ENCODE measurements at places on chromosomes 2 and 18.

DNA sequence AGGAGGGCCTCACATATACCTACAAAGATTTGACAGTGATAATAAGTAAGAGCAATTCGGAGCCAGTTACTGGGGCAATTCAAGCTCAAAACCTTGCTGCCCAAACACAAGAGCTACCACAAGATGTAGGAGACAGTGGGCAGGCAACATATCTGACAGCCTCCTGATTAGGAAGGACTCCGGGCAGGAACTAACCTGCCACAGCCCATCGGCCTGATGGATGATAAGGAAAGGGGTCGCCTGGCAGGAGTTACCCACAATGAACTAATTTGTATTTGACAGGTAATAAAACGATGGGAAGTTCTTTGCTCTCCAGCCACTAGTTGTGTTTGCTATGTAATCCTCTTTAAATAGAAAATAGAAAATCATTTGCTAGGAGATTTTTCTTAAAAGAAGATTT lies 100.2 kb downstream of the ARHGAP15 start:
- DNase-seq: no peak

DNA sequence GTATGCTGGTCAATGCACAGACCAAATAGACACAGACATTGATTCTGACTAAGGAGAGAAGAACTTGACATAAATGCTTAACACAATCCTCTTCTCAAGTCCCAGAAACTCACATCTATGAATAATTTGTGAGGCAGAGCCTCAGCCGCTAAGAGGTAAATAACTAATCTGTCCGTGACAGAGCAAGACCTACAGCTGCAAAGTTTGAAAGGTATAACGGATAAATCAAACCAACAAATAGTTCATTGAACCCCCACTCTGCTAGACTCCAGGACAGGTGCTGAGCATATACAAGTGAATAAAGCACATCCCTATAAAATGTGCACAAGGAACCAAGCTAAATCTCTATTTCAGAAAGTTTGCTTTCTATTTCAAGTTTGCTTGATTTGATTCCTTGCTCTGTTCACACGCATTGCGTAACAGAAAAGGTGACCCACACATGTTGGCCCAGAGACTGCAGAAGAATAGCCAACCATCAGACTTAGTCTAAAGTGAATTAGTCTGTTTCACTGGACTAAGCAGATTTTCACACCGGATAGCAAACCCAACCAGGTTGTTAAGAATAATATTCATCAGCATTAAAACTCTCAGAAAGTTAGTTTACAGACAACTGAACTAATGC lies 51.7 kb downstream of the NCKAP5 start:
- DNase-seq: no peak

GRCh38 chr2:118881490-118882129 lies 34.2 kb upstream of the EN1 start:
- peak; percentile 67 for DNase-seq

DNA sequence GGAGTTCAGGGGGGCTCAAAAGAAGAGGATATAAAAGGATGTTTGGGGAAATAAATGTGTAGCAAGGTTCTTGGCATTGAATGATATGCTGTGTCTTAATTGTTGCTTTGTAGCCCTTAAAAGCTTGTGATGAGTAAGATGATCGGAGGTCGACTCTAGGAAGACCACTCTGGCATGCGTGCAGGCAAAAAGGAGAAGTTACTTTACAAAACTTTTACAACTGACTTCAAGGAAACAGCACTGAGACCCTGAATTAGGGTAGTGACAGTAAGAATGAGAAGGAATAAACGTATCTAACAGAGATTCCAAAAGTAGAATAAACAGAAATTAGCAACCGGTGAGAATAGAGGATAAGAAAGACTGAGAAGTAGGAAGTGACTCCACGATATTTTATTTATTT lies 228.7 kb upstream of the TANK start:
- DNase-seq: no peak

- DNase-seq: no peak
Observed at GRCh38 chr2:144217853-144218633, 301.9 kb downstream of the ZEB2 start.

GRCh38 chr2:15313657-15314056 lies 247.5 kb downstream of the NBAS start:
- DNase-seq: no peak

DNA sequence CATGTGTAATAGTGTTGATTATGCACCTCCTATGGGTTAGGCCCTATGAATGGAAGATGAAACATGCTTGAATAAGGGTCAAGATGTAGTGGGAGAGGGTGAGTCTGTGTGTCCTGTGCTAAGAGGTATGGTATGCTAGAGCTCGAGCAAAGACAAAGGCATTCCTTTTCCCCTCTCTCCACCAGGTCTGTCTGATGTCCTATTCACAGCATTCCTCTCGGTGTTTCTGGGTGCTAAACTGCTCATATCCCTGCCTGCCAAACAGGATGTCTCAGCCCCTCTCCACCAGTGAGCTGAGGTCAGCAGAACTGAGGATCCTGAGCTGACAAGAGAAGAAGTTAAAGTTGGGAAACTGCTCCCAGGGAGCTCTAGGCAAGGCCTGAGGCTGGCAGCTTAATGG lies 344.9 kb downstream of the TSN start:
- no peak for DNase-seq

- no peak for DNase-seq
Observed at GRCh38 chr2:132542953-132543569, 126.5 kb downstream of the GPR39 start.

- DNase-seq: no peak
Observed at GRCh38 chr18:59866551-59867269, 33.1 kb upstream of the PMAIP1 start.

- no peak for DNase-seq
Observed at GRCh38 chr2:25218100-25218499, 49.7 kb upstream of the POMC start.

- no peak for DNase-seq
Observed at GRCh38 chr2:105887256-105887655, 142.5 kb downstream of the NCK2 start.

DNA sequence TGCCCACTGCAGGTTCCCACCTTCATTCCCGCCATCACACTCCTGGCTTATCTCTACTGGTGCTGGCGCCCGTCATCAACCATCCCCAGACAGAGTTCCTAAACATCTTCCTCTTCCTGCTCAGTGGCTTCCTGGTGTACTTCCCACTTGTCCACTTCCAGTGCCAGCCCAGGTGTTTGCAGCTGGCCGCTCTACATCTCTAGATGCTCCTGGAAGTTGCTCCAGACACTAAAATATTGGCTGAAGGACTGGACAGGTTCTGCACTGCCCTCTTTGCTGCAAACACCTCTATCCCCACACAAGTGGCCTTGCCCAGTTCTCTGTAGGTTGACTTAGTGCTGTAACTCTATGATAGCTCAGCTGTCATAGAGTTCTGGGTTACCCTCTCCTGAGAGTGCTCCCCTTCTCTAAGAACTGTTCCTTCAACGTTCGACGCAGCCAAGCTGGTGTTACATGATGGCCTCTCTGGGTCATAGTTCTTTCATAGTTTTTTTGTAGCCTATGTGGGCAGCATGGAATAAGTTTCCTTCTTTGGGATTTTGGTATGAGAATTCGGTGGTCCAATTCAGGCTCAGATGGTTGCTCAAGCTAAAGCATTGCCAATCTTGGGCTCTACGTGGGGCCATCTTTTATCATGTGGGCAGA lies 45.8 kb upstream of the PUM2 start:
- no peak for DNase-seq

GRCh38 chr2:162293122-162293786 lies 25.2 kb downstream of the IFIH1 start:
- no peak for DNase-seq

DNA sequence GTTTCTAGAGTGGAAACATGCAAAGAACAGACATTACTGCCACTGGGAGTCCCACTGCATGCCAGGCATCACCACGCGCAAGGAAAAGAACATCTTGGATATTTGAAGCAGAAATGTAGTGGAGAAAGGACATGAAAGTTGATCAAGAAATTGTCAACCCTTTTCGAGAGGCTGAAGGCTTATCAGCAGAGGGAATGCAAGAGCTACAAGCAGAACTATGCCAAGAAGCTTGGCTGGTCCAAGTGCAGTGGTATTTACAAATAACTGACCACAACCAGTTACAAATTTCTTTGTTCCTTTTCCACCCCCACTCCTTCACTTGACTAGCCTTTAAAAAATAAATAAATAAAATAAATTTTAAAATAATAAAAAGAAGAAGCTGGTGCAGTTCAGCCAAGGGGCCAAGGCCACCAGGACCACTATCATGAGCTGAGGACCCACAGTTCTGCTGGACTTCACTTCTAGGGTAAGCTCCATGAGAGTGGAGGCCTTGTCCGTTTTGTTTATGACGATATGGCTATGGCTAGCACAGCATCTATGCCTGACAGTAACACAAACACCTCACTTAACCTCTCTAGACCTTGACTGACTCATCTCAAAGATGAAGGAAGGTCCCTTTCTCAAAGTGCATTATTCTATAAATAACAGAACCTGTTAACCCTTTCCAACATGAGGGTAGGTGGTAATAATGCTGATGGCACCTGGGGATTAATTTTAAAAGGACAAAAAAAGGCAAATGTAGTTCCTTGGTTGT lies 20.9 kb downstream of the MARCHF4 start:
- DNase-seq: no peak

GRCh38 chr2:46978723-46979122 lies 63.1 kb upstream of the MCFD2 start:
- DNase-seq: peak; percentile 53

DNA sequence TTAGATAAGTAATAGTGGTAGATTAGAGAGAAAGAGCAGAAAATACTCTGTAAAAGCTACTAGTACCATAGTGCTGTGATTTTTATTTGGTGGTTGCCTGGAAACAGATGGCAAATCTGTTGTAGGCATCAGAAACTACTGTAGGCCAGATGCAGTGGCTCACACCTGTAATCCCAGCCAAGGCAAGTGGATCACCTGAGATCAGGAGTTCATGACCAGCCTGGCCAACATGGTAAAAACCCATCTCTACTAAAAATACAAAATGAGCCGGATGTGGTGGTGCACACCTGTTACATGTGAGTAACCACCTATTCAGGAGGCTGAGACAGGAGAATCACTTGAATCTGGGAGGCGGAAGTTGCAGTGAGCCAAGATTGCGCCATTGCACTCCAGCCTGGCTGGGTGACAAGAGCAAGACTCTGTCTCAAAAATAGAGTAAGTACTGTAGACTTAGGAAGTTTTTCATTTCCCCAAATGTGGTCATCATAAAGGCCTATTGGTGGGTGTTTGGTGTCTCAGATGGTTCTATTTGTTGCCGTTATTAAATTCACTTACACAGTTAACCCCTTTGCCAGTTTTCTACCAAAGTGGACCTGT lies 79.6 kb downstream of the SPTBN1 start:
- no peak for DNase-seq

DNA sequence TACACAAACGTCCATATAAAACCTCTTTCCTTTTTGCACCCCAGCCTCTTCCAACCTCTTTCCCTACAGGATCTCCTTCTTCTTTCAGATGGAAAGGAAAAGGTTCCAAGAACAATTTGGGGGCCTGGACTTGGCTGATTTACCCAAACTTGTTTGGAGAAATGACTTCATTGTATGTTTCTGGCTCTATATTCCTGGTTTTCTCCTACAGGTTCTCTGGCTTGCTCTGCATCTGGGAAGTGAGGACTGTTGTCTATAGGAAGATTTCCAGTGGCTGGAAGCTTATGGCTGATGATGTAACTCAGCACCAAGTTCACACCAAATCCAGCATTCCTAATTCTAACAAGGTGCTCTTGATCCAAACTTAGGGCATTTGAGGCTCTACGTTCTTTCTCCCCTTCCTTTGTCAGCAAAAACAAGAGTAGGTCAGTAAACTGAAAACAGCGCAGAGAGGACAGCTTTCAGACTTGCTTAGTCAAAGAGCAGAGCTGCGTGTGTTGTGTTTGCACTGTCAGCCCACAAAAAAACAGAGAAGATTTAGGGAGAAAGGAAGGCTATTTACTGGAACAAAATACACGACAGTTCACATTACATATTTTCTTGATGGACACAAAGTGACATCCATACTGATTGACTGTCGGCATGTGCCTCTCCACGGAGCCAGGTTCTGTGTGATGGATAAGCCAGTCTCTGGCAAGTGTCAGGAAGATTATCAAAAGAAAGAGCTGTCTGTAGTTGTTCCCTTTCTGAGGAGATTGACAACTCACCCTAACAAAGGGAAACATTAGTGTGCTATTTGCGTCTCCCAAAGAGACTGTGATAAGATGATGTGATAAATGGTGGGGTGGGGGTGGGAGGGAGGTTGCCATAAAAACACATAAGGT lies 39.7 kb downstream of the CDCA7 start:
- no peak for DNase-seq

DNA sequence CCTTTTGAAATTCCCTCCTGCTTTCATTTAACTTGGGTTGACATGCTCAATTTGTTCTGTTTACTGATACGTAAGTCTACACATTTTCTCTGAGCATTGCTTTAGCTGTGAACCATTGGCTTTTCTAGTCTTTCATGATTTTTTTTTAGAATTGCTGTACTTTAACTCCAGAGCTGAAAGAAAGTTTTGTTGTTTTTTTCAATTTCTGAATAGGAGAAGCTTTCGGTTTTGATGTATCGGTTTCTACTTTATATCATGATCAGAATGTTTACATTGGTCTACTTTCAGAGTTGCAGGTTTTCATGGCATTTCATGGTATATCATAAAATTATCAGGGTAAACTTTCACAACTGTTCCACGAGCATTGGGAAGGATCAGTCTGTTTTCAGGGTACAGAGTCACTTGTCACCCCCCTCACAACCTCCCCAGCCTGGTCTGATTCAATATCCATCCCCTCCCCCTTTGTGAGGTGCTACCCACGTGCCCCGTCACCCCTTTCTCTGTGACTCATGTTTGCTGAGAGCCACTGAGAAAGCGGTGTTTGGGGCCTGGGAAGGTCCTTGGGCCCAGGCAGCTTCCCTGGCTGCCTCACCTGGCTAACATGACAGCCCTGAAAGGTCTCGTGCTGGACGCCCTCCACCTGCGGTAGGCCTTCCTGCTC lies 7.0 kb downstream of the ASTL start:
- peak; percentile 66 for DNase-seq

DNA sequence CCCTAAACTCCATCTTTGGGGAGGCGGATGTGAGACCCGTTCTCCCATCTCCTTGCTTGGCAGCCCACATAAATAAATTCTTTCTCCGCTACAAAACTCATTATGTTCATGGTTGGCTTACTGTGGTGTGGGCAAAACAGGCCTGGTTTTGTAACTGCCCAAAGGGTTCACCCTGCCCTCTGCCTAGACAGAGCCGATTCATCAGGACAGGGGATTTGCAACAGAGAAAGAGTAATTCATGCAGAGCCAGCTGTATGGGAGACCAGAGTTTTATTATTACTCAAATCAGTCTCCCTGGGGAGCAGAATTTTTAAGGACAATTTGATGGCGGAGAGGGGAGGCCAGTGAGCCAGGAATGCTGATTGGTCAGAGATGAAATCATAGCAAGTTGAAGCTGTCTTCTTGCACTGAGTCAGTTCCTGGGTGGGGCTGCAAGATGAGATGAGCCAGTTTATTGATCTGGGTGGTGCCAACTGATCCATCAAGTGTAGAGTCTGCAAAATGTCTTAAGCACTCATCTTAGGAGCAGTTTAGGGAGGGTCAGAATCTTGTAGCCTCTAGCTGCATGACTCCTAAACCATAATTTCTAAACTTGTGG lies 8.4 kb upstream of the RNF125 start:
- no peak for DNase-seq

Data from activated T-cell treated with anti-CD3 and anti-CD28 coated beads, Interleukin-2, amount 50 U/mL, for 48 hours (primary cell).